ENCODE measurements at places on chromosomes 6 and 20.

DNA sequence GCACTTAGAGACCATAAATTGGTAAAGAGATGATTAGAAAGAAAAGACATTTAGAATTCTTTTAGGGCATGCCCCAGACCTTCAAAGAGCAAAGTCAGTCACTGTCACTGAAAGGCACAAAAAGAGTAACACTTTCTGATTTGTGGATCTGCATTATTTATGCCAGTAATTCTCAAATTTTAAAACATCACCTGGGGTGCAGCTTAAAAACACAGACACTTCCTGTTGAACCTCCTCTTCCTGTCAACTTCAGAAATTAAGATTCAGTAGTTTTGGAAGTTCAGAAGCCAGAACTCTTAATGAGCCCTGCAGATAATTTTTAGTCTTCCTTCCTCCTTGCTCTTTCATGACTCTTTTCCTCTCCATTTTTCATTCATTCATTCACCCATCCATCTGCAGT is 137.5 kb downstream of the NRN1 start:
- DNase-seq = no peak

GRCh38 chr6:80094017-80094416 is 12.5 kb upstream of the BCKDHB start:
- peak; percentile 45 for DNase-seq

GRCh38 chr6:105797983-105798453 is 288.1 kb upstream of the PRDM1 start:
- DNase-seq = no peak

- no peak for DNase-seq
Measured at GRCh38 chr6:7922596-7922995, 12.0 kb upstream of the TXNDC5 start.

DNA sequence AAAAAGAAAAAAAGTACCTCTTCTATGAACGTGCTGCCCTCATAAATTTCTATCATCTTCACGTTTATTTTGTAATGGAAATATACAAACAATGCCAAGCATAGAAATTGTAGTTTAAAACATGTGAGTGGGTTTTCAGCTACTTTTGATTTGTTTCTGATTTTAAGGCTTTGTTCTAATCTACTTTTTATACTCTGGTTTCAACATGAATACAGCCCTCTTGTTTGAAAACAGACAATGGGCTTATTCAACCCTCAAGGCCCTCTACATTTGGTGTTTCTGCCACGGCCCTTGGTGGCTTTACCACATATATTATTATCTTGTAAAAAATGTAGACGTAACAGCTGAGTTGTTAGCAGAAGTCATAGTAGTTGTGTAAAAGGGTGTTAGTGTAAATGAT is 153.9 kb downstream of the SOX4 start:
- no peak for DNase-seq

- no peak for DNase-seq
Measured at GRCh38 chr6:166655713-166656229, 28.7 kb upstream of the RPS6KA2 start.

GRCh38 chr6:42158631-42159030 is 14.5 kb upstream of the GUCA1A start:
- DNase-seq = no peak

- DNase-seq = no peak
Measured at GRCh38 chr20:35618263-35619131, 2.9 kb downstream of the SPAG4 start.

GRCh38 chr20:8933381-8933807 is 135.5 kb upstream of the PLCB4 start:
- no peak for DNase-seq

GRCh38 chr6:150603176-150603575 is 3.5 kb downstream of the PLEKHG1 start:
- no peak for DNase-seq

GRCh38 chr6:40346246-40346645 is 240.9 kb downstream of the LRFN2 start:
- no peak for DNase-seq

DNA sequence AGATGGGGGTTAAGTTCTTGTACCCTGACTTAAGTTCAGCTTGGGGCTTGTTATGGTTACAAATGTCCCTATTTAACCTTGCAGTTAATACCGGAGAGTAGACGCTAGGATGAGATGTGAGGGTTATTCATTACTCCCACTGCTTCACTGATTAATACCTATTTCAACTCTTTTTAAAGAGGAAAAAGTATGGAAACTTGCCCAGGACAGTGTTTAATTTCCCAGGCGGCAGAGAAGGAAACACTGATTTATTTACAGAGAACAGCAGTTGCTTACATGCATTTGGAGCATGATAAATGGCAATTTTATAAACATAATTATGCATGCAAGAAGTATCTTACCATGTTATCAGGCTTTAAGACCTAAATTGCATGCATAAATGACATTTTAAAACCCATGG is 137.7 kb downstream of the RCAN2 start:
- no peak for DNase-seq

DNA sequence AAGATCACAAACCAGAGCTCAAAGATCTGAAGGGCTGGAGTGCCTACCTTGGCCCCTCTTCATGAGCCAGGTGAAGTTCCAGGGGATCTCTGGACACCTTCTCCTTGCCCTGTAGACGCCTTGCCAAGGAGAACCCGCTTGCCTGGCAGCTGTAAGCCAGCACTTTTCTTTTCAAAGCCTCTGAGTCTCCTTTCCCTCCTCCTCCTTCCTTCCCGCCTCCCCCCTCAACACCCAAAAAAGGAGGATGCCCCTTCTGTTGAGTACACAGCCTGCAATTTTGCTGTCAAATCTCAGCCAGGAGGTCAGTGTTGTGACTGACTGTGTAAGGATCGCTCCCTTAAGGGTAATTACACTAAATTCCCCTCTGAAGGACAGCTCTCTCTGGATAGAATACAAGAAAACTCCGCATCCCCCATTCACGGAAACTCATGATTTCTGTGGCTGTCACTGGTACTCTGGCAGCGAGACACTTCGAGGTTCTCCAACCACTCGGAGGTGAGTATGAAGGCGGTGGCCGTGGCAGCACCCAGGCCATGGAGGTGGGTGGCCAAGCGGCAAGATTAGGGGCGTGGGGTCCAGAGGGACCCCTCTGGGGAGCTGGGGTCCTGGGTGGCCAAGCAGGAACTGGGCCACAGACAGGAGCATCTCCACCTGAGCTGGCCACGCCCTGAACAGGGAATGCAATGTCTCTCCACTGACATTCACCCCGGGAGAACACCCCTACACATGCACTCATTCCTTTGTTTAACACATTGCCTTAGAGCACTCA is 23.2 kb upstream of the FOXP4 start:
- no peak for DNase-seq

- peak; percentile 45 for DNase-seq
Measured at GRCh38 chr6:154167126-154167525, 128.1 kb downstream of the OPRM1 start.

- DNase-seq = peak; percentile 74
Measured at GRCh38 chr6:5030596-5031136, 26.8 kb upstream of the RPP40 start.

GRCh38 chr6:127880429-127880828 is 20.4 kb downstream of the THEMIS start:
- no peak for DNase-seq

DNA sequence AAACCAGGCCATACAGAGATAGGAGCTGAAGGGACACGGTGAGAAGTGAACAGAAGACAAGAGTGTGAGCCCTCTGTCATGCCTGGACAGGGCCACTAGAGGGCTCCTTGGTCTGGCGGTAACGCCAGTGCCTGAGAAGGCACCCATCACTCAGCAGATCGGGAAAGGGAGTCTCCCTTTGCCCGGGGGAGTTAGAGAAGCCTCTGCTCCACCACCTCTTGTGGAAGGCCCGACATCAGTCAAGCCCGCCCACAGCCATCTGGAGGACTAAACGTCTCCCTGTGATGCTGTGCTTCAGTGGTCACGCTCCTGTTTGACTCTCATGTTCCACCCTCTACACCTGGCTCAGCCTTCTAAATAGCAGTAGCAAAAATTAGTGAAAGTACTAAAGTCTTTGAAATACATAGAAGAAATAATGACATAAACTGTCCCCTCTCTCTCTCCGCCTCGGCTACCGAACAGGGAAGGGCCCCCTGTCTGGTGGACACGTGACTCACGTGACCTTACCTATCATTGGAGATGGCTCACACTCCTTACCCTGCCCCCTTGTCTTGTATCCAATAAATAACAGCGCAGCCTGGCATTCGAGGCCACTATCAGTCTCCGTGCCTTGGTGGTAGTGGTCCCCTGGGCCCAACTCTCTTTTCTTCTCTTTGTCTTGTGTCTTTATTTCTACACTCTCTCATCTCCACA is 66.7 kb downstream of the RPP21 start:
- peak; percentile 12 for DNase-seq

DNA sequence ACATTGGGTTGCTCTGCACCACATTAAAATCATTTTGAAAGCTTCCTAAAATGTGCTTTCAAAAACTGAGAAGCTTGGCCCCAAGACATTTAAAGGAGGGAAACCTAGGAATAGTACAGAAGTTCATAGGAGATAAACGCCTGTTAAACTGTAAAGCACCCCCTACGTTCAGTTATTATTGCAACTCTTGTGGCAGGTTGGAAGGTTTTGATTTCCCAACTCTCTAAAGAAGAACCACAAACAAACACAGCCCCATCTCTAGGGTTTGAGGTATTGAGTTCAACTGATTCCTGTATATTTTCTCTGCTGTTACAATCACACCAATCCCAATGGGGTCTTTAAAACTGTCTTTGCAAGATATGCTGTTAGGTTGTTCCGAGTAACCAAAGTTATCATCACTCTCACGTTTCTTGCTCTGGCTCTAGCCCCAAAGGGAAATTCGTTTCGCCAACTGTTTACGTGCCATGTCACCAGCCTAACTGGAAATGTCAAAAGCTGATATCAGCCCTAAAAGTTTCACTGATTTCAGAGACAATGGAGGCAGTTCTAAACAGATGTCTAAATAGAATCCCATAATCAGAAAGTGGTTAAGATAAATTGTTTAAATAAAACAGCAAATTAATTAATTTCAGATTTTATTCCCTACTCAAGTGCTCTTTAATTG is 12.1 kb downstream of the TFAP2A start:
- DNase-seq = no peak

- DNase-seq = no peak
Measured at GRCh38 chr20:20085812-20086211, 33.5 kb downstream of the CFAP61 start.

DNA sequence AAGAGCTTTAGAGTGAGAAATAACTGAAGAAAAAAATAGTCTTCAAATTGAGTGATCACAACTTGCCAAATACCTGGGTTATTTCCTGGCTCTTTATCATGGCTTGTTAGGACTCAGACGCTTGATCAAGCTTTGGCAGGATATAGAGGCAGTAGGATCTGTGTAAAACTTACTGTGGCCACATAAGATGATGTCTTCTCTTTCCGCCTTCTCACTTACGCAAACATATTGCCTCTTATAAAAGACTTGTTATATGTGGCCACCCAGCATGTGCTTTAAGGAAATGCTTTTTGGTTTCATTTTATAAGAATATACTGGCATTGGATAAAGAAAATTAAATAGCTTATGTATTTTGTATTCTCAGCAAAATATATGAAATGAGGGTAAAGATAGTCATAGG is 101.8 kb upstream of the AKIRIN2 start:
- no peak for DNase-seq

DNA sequence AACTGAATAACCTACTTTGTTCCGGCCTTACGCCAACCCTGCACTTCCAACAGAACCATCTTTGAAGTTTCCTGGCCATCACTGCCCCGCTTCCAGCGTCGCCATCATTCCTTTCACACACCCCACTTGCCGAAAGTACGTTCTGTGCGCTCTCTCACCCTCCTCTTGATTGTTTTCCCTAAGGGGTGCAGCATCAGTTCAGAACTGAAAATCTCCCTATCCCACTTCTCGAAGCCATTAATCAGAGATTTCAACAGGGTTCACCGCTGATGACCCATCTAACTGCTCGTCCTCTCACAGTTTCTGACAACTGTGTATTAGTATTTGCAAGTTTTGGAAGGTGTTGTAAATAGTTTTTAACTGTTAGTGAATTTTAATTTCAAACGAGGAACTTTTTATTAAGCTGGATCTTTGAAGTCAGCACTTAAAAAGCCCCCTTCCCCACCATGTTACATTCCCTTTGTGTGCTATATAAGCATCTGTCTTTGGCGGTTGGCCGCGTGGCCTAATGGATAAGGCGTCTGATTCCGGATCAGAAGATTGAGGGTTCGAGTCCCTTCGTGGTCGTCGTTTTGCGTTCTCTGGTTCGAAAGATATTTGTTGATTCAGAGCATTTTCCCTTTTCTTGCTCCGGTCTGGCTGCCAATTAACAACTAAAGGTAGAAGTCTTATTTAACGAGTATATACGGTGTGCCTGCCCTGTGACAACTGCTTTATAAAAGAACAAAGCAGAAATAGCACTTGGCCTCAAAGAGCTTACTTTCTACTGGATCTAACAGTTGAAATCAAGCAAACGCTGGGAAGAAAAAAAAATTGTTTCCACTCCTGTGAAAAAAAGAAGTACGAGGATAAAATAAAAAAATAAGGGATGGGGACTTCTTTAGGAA is 42.6 kb downstream of the TRIM27 start:
- DNase-seq = peak; percentile 68

GRCh38 chr6:24565196-24565595 is 70.4 kb downstream of the ALDH5A1 start:
- DNase-seq = no peak

- no peak for DNase-seq
Measured at GRCh38 chr6:26455357-26455970, 2.3 kb upstream of the BTN2A1 start.

DNA sequence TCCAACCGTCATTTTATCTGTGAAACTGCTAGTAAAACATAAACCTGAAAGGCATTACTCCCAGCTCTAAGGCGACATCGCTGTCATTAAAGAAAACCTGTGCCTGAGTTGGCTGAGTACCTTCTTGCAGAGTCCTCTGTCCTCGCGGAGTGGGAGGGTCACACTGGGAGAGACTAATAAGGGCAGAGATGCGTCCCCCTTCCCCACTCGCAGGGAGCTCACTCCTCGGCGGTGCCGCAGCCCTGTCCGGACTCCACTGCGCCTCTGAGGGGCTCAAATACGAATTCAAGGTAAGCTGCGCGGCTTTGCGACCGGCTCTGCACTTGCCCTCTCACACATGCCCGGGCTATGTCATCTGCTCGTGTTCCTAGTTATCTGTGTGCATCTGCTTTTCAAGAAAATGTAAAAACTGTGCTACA is at the start of gene COL19A1:
Gene COL19A1 (plus strand): TSS at position 206 of the 419 bp plus-strand sequence. CDS start 13,012 bp downstream, outside the sequence.
- DNase-seq = no peak

GRCh38 chr6:79111549-79111948 is 33.5 kb upstream of the PHIP start:
- DNase-seq = no peak

DNA sequence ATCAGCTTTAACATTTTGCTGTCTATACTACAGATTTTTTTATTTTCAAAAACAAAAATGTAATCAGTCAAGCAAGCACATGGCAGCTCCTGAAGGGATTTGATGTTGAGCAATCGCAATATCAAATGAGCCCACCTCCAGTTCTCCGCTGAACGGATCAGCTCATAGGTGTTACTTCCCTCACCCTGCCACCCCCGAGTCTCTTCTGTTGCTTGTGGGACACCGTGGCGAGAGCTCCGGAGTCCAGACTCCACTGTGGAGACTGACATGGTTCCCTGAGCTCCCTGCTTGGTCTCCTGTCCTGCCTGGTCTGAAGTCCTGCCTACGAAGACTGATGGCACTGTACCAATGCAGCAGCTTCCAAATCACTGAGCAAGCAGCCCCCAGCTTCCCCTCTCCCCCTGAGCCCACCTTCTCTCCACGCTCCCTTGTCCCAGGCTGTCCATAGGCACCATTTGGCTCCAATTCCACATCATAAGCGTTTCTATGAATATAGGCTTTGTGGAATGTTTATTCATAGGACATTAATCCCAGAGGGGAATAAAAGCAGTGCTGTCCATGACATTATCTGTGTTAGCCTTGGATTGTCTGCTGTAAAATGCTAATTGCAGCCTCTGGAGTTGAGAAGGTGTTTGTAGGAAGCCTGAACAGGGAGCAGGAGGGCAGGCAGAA is 162.2 kb downstream of the LY86 start:
- no peak for DNase-seq

- DNase-seq = peak; percentile 44
Measured at GRCh38 chr20:37945091-37945547, 42.2 kb downstream of the VSTM2L start.

Data from NCI-H774 (cell line).